ENCODE measurements at places on chromosomes 3 and 15.

GRCh38 chr3:117226932-117227331, 517.4 kb downstream of the TUSC7 start:
- DNase-seq, result no peak

GRCh38 chr3:66411474-66411873, 89.3 kb downstream of the LRIG1 start:
- no peak for DNase-seq

DNA sequence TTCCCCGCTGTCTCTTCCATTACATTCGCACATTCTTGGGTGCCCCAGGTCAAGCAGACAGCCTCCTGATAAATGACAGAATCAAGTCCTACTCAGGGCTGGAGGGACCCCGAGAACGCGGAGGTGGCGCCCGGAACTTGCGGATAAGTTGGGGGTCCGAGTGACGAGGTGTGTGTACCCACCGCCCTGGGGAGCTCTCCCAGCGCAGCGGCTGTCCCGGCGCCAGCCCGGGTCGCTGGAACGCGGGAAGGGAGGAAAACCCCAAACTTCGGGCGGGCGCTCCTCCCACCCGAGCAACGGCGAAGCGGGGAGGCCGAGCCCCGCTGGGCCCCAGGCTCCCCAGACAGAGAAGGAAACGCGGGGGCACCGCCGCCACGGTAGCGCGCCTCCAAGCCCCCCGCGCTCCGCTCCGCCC, 550 bp downstream of the CLN6 start:
- no peak for DNase-seq

DNA sequence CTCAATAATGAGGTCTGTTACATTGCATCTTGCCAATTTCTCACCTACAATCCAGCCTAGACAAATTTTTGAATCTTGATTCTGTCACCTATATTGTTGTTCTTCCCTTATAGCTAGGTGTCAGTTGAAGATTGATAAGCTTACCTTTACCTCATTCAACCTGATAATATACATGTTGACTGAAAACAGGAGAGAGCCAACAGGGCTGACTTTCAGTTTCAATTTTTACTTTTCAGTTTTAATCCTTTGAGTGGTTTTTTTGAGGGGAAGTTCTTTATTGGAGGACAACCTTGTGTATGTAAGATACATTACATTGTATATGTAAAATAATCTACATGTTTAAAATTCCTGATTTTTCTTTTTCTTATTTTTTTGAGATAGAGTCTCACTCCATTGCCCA, 5.8 kb downstream of the ATP13A5 start:
- no peak for DNase-seq

- peak; percentile 39 for DNase-seq
Measured at GRCh38 chr3:150385296-150386242, 22.5 kb upstream of the TSC22D2 start.

GRCh38 chr3:68403741-68404140, 528.6 kb downstream of the TAFA4 start:
- no peak for DNase-seq

DNA sequence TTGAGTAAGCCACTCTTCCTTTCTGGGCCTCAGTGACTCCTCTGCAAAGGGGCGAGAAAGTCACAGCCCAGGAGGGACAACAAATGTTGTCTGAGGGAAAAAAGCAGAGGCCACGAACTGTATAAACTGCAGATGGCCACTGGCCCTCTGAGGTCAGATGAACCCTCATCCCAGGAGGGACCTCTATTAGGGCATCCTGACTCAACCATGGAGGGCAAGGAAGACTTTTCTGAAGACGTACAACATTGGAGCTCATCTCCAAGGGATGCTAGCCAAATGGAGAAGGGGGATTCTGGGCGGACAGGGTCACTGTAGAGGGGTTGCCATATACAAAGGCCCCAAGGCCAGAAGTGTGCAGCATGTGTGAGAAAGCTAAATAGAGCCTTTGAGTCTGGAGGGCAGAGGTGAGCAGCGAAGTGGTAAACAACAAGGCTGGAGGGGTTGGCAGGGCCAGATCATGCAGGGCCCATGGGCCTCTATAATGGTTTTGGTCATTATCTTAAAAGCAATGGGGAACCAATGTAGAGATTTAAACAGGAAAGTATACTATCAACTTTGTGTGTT, 16.7 kb downstream of the GRAMD2A start:
- DNase-seq, result no peak

GRCh38 chr3:195908694-195909581, 587 bp upstream of the TNK2 start:
- DNase-seq, result peak; percentile 59

DNA sequence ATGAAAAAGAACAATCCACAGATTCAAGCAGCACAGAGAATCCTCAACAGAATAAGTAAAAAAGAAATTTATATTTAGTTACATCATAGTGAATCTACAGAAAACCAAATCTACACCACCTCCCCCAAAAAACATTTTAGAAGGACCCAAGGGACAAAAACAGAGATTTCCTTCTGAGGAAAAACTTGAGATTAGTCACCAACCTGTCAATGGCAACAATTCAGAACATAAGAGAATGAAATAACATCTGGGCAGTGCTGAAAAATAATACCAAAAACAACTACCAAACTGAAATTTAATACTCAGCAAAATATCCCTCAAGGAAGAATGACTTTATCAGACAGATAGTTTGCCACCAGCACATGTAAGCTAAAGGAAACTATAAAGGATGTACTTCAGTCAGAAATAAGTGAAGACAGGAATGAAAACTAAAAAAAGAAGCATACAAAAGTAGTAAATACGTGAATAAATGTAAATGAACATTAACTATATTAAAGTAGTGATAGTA, 260.7 kb downstream of the ULK4 start:
- no peak for DNase-seq

DNA sequence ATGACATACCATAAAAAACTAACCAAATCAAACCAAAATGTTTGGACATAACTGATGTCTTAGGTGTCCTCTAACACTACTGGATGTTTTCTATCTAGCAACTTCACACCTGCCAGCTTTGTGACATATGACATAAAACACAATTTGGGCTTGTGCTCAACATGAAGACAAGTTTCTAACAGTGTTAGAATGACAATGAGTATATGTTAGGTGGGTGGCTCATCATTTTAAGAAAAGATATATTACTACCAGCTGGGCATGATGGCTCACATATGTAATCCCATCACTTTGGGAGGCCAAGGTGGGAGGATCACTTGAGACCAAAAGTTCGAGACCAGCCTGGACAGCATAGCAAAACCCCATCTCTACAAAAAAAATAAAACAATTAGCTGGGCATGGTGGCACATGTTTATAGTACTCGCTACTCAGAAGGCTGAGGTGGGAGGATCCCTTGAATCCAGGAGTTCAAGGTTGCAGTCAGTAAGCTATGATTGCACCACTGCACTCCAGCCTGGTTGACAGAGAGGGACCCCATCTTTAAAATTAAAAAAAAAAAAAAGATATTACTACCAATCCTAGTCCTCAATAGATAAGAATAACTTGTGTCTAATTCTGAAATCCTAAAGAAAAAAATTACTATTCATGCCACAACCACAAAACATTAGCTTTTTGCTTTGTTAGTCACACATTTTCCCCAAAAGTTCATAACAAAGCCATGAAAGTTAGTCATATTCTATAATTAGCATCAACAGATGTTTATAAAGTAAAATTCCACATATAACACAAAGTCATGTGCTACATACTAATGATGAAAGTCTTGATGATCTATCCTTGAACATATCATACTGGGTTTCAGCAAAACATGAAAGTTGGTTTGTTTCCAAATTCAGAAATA, 59.9 kb downstream of the LRRFIP2 start:
- DNase-seq, result no peak

DNA sequence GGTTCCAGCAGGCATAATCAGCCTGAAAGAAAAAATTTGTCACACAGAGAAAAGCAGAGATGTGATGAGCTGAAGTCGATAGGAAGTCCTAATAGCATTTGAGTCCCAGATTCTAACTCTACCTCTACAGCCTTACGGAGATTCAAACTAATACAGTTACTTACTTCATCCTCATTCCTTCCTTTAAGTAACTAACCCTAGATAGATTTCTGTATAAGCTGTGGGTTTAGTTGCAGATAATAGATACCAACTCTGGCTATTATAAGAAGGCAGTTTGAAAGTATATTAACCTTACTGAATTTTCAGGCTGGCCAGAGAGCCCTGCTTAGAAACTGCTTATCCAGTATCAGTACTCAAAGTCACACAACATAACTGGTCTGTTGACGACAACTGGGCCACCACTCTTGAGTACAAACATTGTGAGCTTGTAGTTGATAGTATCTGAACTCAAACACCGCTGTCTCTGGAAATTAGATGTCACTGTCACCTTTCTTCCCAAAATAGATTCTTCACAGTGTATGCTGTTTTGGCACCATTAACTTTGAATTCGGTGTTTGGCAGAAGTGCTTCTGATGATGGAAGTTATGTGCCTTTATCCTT, 484.3 kb downstream of the DIPK2A start:
- DNase-seq, result no peak

- DNase-seq, result no peak
Measured at GRCh38 chr3:68664276-68664675, 268.1 kb downstream of the TAFA4 start.

GRCh38 chr15:87080547-87080946, 1000.9 kb downstream of the AGBL1 start:
- DNase-seq, result no peak

DNA sequence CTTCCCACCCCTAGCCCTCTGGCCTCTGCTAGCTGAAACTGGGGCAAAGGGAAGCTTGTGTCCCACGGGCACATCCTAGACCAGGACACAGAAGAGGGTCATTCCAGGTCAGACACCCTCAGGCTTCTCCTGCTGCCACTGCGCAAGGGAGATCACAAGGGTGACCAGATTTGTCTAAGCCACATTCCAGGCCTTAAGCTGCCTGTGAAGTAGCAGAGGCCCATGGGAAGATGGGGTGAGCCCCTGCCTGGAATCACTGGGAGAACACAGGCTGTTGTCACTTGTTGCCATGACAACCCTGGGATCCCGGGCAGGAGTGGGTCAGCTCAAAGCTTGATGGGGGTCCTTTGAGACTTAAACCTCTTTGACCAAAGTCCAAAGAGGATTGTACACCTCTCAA, 10.8 kb downstream of the STRA6 start:
- DNase-seq, result no peak

DNA sequence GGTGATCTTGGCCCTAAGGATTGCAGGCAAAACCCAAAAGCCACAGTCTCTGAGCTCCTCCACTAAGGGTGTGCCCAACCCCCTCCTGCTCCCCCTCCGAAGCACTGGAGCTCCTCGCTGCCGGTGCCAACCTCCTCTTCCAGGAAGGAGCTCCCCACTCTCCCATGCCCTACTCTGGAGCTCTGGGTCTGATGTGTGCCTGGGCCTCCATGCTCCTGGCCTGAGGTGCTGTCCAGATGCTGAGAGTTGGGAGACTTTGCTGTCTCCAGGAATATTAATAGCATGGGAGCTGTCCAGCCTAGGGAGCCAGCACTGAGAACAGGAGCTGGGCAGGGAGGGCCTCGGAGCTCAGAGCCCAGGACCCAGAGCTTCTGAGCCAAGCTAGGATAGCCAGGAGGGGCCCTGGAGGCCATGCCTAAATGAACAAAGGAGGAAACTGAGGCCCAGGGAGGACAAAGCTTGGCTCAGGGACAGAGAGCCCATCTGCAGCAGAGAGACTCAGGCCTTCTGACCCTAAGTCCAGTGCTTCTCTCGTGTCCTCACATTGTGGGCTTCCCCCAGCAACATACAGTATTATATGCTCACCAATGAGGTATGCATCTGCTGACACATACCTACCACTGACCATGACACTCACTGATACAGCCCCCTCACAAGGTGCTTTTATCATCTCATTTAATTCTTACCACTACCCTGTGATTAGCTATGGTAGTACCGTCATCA, 36.9 kb upstream of the HERC1 start:
- no peak for DNase-seq

DNA sequence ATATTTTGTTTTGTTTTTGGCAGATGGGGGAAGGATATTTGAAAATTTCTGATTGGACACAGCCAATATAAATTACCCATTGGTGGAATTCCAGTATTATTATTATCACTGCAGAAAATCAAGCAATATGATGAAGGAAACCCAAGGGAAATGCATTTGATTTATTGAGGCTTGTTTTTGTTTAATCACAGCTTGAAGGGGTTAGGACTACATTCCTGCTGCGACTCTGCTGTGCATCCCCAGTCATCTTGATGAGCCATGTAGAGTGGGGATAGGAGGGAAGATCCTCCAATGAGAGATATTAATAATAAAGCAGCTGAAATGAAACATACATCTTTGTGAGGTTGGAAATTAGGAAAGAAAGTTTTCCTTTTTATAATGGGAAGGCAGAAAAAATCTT, 208.6 kb downstream of the GAP43 start:
- DNase-seq, result no peak

GRCh38 chr15:82854554-82854953, 45.1 kb downstream of the WHAMM start:
- DNase-seq, result no peak

GRCh38 chr3:187066228-187066995, 72.9 kb downstream of the RPL39L start:
- DNase-seq, result peak; percentile 54

DNA sequence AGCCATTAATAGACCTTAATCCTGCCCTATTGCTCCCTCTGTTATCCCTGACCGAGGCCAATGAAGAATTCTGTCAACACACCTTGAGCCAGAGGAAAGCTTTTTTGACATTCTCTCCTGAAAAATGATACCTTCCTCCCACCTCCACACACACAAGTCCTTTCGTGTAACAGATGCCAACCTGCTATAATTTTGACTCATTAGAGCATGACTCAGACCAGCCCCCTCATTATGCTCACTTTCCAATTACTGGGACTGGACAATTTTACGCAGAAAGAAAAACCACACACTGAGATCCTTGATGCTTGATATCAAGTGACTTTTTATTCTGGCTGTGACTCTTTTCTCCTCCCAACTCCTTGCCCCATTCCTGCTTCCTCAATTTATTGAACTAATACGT, 50.9 kb downstream of the LSAMP start:
- no peak for DNase-seq

GRCh38 chr3:163605915-163606314, 1472.4 kb downstream of the SI start:
- DNase-seq, result no peak

- no peak for DNase-seq
Measured at GRCh38 chr3:173644086-173645082, 246.8 kb downstream of the NLGN1 start.

DNA sequence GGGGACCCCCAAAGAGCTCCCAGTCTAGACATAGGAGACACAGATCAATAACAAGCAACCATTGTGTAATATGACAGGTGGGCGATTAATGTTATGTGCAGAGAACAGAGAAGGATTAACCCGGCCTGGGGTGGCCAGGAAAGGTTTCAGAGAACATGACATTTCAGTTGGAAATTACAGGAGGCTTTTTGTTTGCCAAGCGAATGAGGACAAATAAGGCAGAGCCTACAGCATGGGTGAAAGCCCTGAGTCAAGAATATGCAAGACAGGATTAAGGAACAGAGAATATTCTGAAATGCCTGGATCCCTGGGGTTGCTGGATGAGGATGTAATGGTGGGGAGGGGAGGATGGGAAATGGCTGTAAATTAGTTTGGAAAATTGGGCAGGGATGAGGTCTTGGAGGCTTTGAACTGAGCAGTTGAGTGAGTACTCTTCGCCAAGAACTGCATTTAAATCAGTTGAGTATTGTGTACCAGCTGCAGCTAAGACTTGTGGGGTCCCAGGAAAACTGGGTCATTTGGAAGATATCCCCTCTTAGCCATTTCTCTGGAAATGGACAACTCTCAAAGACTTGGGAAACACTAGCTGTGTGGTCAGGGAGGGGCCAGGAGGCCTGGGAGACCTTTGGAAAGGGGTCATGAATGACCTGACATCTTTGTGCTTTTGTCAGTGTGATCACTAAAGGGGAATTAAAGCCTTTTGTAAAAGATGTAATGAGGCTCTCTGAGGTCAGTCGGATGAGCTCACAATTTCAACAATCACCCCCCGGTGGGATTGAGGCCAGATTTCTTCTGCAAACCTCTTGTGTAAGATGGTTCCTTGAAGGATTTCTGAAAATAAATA, 198.6 kb upstream of the NR2E3 start:
- DNase-seq, result no peak

Measured in activated T-cell treated with anti-CD3 and anti-CD28 coated beads, Interleukin-2, amount 50 U/mL, for 48 hours (primary cell).